Stimulated activated CD8-positive, alpha-beta memory T cell treated with anti-CD3 and anti-CD28 coated beads, Interleukin-4, amount 100 ng/mL, for 1 hour (primary cell): ENCODE measurements at places on chromosomes 4 and X.

DNA sequence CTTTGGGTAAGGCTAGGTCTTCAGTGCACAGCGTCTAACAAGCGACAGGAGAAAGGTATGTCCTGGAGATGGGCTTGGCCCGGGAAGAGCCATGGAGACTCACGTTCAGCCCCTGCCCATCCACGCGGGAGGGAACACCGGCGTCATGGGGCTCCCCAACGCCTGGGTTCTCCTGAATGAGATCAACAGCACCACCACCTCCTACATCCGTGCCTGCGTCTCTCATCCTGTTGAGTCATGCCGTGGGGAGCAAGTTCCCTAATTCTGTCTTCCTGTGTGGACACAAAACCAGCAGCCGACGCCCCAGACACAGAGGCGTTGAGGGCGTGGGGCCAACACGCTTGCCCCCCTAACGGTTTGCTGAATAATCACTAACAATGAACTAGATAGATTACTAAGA, 20.1 kb upstream of the IL3RA start:
- DNase-seq = no peak

DNA sequence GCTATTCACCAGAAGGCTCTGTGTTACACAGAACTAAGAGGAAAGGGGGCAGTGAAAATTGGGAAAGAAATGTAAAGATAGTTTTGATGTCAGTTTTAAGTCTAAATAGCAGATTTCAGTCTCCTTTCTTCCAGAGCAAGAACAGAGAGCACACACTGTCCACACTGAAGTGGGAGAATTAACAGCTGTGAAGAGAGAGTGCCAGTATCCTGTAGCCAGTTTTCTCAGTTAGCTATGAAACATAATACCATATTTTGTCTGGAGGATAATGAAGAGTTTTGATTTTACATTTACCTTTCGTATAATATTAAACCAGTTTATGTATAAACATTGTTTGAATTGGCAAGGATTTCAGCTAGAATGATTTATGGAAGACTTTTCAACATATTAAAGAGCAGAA, 35.1 kb downstream of the FBXO8 start:
- DNase-seq = no peak

DNA sequence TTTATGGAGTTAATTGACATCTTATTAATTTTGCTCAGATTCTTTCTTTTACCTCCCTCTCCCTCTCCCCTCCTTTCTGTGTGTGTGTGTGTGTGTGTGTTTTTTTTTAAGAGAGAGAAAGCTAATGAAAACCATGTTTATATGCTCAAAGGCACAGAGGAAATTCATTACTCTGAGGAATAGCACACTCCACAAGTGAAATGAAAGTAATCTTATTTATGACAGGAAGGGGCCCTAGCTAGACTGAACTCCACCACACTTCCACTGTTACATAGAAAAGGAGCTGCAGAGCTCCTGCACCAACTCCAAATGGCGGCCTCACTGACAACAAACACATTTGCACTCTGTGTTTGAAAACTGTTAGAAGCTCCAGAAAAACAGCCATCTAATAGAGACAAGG, 150.6 kb downstream of the RASL11B start:
- no peak for DNase-seq

DNA sequence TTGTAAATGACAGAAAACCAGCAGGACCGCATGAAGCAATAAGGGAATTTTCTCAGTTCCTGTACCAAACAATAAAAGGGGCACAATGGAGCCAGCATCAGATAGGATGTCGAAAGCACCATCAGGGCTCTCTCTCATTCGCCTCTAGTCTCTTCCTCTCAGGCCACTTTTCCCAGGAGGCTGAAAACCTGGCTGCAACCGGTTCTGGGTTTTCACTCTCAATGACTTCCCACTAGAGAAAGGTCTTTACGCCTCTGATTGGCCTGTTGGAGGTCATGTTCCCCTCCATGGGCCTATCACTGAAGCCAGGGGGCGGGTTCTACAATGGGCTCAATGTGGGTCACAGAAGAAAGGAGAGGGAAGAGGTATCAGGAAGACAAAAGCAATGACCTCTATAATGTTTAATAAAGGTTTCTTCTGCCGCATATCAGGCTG, 29.3 kb downstream of the ZNF827 start:
- no peak for DNase-seq

GRCh38 chrX:19343085-19343534, 617 bp upstream of the PDHA1 start:
- DNase-seq = no peak

DNA sequence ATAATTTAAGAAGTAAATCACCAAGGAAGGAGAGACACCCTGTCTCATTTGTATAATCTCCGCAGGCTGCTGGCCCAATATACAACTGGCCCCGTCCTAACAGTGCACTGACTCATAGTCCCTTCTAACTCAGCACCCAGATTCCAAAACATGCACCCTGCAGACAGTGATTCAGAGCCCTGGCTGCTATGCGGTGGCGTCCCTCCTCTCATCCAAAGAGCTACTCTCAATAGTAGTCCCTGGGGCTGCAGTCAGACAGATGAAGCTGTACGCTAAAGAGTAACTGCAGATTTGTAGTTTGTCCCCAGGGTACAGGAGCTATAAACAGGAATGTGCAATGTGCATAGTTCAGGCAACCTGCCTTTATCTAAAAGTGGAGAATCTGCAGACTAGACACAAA, 23.0 kb downstream of the GABRA3 start:
- no peak for DNase-seq

GRCh38 chrX:86935988-86936387, 581.6 kb upstream of the KLHL4 start:
- DNase-seq = no peak
